Progenitor cell of endocrine pancreas (in vitro differentiated cells): ENCODE measurements at places on chromosomes 3 and 15.

GRCh38 chr3:97432914-97433313, 331.6 kb upstream of the ARL6 start:
- DNase-seq: no peak

GRCh38 chr3:179192542-179192941, 44.4 kb downstream of the PIK3CA start:
- no peak for DNase-seq

DNA sequence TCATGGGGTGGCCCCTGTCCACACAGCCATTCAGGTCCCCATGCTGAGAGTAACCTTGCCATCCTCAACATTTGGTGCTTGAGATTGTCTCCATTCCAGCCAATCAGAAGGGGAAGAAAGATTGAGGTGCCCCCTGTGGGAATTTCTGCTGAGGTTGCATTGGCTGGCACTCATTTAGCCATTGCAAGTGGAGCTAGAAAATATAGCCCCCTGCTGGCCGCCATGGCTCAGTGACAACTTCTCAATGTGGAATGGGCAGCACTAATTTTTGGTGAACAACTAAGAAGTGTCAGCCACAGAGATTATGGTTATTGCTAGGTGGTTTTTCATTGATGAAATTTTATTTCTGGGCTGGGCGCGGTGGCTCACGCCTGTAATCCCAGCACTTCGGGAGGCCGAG, 22.0 kb downstream of the COL6A6 start:
- no peak for DNase-seq

GRCh38 chr3:167066977-167067786, 312.9 kb downstream of the ZBBX start:
- no peak for DNase-seq

- DNase-seq: no peak
Observed at GRCh38 chr3:73080216-73080966, 18.9 kb downstream of the EBLN2 start.

DNA sequence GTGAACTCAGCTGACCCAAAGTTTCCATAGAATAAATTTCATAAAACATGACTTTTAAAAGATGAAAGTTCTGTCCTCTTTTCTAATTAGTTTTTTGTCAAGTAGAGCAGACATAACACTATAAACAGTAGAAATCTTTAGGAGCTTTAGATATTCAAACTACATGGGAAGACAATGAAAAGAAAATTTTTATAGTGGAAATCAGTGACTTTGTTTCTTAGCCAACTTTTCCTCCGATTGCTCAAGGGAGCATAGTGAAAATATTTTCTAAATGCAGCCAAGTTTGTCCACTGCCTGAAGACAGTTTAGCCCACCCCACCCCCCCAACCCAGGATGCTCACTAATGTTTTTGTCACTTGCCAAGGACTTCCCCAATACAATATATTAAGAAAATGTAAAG, 114.9 kb downstream of the PLD1 start:
- no peak for DNase-seq

GRCh38 chr15:92683511-92683834, 27.9 kb upstream of the FAM174B start:
- DNase-seq: peak; percentile 32

DNA sequence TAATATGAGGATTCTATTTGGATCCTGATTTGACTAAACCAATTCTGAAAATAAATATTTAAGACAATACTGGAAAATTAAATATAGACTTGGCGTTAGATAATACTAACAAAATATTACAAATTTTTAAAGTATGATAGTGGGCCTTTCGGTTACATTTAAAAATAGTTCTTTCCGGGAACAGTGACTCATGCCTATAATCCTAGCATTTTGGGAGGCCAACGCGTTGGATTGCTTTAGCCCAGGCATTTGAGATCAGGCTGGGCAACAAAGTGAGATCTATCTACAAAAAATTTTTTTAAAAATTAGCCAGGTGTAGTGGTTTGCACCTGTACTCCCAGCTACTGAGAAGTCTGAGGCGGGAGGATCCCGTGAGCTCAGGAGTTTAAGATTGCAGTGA, 30.3 kb upstream of the GADL1 start:
- no peak for DNase-seq
